ENCODE measurements at places on chromosomes 4 and X. TPM values are rescaled to one million over a fixed set of nuclear protein-coding genes. Genes with fewer than 3 reads are reported as not detected.

Gene ITGB1BP2
- 1.5 TPM for total RNA-seq

Gene CLDN22
- not detected for total RNA-seq

Gene BST1
- total RNA-seq: 1.0 TPM

Gene RBPJ
- 38.3 TPM for total RNA-seq

Gene IGFBP7
- total RNA-seq: 1,275 TPM

Gene CHRDL1
- total RNA-seq: 0.17 TPM

Gene PRRG1
- 4.7 TPM for total RNA-seq

Gene NIPAL1
- 3.0 TPM for total RNA-seq

Gene OPN1MW
- not detected for total RNA-seq

Gene AFAP1
- 15.0 TPM for total RNA-seq

Gene JCHAIN
- total RNA-seq: not detected

- DNase-seq: peak; percentile 38
These were observed 62.2 kb upstream of the PRPS1 start for GRCh38 chrX:107565931-107566603.

DNA sequence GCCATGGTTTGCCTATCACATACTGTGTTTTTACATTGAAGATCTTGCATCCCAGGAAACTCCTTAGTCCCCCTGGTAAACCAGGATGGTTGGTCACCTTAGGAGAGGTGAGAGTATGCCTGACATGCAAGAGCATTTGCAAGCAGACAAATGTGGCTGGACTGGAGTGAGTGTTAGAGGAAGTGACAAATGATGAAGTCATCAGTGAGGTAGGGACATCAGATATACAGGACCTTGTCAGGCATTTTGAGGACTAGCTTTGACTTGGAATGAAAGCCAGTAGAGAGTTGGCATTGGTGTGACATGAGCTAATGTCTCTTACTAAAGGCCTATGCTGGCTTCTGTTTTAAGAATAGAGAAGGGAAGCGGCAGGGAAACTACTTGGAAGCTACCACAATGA is 124.9 kb downstream of the FRMPD4 start:
- no peak for DNase-seq

DNA sequence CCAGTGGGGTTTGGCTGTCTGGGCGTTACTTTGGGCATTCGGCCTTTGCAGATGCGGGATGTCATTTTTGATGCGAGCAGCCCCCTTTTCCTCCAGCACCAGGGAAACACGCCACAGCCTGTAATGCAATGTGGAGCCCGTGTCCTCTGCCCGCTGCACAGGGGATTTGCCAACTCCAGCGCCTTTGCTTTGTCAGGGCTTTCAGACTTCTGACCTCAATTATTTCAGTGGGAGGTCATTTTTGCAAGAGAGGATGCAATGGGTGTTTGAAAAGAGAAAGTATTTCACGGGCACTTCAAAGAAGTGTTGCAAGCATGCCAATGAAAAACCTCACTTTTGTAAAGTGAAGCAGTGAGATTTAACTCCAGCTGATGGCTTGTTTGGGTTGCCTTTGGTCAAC is 11.5 kb downstream of the CLCN4 start:
- DNase-seq: no peak

DNA sequence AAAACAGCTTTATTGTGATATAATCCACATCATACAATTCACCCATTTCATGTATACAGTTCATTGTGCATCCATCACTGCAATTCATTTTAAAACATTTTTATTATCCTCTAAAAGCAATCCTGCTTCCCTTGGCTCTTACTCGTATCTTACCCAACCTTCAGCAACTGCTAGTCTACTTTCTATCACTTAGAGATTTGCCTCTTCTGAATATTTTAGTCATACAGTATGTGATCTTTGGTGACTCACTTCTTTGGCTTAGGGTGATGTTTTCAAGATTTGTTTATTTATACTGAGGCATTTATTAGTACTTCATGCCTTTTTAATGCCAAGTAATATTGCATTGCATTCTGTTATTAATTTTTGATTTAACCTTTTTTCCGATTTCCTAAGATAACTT is 15.0 kb upstream of the MSMO1 start:
- DNase-seq: no peak

DNA sequence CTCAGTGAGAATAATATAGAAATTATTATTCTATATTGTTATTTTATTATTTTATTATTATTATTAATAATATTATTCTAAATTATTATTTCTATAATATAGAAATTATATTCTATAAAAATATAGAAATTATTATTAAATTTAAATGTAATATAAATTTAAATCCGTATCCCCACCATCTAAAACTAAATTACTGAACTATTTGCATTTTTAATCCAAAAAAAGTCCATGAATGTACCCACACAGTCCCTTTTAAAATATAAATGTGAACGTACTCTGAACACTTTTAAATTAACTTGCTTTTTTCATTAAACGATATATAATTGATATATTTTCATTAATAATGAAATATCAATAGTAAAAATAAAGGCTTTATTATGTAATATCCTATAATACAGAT is 248.3 kb upstream of the PCDH7 start:
- no peak for DNase-seq

- DNase-seq: no peak
These were observed 600 bp downstream of the POU3F4 start for GRCh38 chrX:83508526-83509253.

GRCh38 chr4:169644802-169645201 is 24.4 kb downstream of the CLCN3 start:
- DNase-seq: no peak

DNA sequence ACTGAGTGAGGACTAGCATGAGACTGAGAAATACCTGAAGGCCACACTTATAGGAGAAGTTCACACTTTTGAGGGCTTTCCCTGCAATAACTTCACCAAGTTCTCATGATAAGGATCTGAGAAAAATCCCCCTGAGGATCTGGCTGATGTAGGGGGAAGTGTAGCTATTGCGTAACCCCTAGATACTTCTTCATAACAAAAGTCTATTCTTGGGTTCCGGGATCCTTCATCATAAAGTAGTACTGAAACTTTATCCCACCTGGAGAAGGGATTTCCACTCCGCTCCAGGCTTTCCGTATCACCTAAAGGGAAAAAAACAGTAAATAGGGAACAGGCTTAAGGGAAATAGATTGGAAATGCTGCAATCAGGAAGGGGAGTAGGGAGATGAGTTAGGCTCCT is 13.3 kb downstream of the USP27X start:
- DNase-seq: no peak

DNA sequence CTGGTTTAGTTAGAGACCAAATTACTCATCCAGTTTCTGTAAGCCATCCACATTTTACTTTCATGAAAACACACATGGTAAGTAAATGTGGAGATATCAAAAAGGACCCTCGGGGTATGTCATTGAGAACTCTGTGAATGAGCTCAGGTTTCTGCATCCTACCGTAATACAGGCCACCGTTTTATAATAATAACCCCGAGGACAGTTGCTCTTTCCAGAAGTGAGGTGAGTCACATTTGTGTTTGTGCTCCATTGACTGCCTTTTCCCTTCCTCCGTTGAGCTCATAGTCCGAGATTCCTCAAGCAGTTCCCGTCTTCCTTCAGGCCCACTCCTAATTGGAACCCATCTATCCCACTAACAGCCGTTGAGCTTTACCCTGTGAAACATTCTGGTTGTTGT is 95.3 kb downstream of the GRID2 start:
- no peak for DNase-seq

- DNase-seq: no peak
These were observed 212.7 kb upstream of the BCOR start for GRCh38 chrX:40310447-40310846.

DNA sequence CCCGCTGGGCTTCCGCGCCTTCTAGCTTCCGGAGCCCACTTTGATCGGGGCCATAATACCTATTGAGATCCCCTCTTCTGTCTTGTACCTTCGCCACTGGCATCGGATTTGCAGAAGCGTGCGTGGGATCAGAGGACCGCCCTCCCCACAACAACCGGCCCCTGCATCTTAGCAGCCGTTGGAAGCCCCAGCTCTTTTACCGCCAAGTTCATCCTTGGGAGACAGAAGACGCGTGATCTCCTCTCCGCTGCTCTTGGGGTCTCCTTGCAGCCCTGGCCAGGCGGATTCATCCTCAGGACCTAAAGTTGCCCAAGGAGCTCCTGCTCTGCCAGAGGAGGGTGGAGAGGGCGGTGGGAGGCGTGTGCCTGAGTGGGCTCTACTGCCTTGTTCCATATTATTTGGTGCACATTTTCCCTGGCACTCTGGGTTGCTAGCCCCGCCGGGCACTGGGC is 1.6 kb downstream of the SLIT2 start:
- DNase-seq: no peak

DNA sequence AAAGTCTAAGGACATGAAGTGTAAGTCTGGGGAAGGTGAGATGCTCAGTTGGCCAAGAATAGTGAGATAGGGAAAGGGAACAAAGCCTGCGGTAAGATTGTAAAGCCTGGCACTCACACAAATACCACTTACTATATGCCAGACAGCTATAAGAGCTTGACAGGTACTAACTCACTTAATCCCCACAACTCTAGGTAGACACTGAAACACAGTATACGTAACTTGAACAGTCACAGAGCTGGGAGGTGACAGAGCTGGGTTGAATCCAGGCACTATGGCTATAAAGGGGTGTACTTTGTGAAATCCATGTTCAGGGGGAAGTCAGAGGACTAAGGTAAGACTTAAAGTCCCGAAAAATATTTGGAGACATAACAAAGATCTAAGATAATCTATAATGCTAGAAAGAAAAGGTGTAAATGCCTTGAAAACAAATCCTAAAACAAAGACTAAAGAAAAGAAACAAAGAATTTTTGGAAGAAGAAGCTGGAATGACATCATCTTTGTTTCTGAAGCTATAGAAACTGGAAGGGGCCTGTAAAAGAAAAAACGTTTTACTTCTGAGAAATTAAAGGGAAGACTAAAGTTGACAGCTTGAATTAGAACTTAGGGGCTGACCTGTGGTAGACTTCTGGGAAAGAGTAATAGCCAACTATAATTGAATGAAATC is 172.5 kb downstream of the PPP3CA start:
- DNase-seq: no peak

DNA sequence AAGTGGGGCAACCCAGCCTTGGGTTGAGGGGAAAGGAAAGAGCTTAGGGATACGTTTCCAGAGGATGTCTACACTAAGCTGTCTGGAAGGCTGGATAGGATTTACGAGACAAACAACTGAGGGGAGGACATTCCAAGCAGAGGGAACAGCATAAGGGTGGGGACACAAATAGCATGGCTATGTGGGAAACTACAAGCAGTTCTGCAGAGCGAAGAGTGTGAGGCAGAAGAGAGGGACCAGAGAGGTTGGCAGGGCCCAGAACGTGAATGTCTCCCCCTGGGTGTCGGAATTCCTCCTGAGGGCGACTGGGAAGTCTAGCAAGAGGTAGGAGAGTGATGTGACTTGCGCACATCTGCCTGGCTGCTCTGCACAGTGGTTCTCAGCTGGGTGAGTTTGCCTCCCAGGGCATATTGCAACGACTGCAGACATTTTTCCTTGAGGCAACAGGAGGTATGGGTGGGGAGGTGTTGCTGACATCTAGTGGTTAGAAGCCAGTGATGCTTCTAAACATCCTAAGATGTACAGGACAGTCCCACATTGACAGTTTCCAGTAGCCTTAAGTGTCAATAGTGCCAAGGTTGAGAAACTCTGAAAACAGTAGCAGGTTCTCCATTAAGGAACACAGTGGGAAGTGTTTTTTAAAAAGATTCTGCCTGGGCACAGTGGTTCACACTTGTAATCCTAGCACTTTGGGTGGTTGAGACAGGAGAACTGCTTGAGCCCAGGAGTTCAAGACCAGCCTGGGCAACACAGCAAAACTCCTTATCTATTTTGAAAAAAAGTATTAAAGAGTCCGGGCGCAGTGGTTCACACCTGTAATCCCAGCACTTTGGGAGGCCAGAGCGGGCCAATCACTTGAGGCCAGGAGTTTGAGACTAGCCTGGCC is 9.2 kb downstream of the NDUFA1 start:
- peak; percentile 37 for DNase-seq

GRCh38 chr4:124061413-124061812 is 651.1 kb downstream of the ANKRD50 start:
- no peak for DNase-seq

Measured in Caki2 (cell line).